ACHN (cell line): ENCODE measurements at places on chromosomes 11 and 22.

DNA sequence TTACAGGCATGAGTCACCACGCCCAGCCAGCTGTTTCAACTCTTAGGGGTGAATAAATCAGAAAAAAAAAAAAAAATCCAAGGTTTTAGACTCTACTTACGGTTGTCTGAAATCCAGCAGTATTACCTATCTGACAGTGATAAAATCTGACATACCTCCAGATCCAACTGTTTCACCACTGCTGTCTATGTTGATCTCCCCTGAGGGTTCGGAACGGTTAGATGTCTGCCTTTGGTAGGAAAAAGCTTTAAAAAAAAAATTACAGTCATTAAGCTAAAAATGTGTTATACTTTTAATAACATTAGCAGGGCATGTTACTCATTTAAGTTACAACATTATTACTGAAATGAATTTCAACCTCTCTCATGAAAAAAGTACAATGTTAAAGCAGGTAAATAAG lies 21.1 kb downstream of the NCAPD3 start:
- no peak for DNase-seq

DNA sequence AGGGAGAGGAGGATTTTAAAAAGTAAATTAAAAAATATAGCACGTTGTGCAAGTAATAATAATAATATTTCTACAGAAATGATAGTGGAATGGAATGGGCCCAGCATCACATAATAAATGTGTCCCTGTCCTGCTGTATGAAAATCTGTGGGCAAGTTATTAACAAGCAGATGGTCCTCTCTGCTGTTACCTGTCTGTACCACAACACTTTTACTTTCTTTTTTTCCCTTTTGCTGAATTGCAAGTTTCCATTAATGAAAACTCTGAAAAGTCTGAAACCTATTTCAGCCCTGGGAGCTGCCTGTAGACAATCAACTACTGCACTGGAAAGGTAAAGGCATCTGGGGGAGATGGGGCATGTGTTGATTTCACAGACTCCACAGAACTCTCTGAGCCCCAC lies 937.1 kb downstream of the OPCML start:
- DNase-seq, result no peak

DNA sequence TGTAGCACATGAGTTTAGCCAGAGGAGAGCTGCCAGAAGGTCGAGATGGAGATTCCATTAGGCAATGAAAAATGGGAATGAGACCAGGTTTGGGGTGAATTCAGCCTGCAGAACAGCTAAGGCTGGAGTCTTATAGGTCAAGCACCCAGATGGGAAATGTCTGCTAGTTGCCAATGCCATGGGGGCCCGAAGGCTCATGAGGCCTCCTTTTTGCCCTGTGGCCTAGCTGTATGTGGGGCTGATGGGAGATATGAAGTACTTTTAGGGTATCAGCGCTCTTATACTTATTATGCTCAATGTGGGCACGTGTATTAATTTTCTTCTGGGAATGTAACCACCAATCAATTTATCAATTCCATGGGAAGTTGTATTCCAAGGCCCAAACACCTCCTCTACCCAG lies 8.7 kb downstream of the PPFIBP2 start:
- DNase-seq, result no peak

GRCh38 chr11:43708776-43709175 lies 28.2 kb downstream of the HSD17B12 start:
- peak; percentile 2 for DNase-seq

DNA sequence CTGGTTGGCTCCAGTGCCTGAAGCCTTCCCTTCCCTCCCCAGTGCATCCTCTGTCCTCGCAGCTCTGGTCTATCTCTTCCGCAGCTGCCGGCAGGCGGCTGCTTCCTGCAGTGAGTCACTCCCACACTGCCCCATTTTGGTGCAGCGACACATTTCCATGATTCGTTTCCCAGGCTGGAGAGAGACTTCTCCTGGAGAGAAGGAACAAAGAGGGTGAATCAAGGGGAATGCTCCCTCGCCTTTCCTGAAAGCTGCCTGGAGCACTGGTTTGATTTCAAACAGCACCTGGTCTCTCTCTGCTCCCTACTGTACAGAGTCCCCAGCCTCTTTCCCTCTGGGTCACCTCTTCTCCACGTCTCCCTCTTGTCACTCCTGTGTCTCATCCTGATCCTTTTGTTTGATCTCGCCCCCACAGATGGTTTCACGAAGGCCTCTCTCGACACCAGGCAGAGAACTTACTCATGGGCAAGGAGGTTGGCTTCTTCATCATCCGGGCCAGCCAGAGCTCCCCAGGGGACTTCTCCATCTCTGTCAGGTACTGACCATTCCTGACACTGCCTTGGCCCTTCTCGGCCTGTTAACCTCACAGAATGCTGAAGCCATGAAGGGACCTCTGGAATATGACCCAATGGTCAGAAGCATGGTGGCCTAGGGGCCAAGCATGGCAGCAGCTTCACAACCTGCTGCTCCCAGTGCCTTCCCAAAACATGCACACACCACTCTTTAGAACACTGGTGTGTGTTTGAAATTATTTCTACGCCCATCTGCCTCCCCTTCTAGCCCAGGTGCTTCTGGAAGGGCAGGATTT lies at the start of gene TMA7B:
TMA7B (plus strand) TSS at position 758 of the 808 bp plus-strand sequence. CDS start 3,978 bp downstream, outside the sequence.
- peak; percentile 28 for DNase-seq

GRCh38 chr22:19895160-19895849 lies 40.6 kb upstream of the GNB1L start:
- DNase-seq, result no peak

DNA sequence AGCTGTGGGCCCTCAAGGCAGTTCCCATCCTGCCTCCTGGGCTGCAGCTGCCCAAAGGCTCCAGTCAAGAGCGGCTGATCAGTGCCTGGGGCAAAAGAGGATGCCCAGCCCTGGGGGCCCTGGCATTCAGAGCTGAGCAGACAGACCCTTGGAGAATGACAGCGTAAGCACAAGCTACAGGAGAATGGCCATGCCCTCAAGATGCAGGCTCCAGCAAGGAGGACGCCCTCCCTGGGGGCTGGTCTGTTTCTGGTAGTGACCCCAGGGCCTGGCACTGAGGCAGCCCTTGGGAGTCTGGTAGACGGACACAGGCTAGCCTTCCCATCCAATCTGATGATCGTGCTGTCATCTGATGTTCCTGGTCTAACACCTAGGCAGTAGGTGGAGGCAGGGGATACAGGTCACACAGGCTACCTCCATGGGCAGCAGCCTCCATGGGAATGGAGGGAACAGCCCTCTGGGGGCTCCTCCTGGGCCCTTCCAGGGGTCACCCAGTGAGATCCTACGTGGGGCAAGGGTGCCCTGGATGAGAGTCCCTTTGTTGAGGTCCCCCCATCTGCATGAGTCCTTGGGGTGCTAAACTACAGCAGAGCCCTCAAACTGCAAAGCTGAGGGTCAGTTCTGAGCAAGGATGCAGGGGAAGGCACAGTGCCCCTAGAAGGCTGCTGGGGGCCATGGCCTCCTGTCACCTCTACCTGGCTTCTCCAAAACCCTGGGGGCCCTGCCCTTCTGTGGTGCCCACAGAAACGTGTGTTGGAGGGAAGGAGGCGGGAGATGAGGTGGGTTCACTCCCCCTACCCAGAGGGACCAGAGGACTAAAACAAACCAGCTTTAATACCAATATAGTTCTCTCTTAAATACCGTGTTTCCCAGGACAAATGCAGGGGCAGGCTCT lies 10.2 kb upstream of the SF1 start:
- DNase-seq, result no peak

GRCh38 chr11:64071849-64072248 lies 36.1 kb downstream of the FLRT1 start:
- no peak for DNase-seq

DNA sequence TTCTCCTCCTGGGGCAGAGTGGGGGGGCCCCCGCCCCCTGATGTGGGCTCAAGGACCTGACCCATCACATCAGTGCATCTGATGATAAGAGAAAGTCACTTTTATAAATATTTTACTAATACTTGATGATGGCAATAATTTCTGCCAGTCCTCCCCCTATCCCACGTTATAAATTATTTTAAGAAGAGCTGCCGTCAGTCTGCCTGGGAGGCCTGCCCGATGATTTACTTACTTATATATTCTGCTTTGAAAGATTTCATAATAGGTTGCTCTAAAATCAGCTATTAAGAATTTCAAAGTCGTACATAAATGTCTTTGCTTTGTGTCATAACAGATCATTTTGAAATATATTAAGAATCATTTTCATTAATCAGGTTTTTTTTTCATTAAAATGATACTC lies 58.8 kb downstream of the MYO18B start:
- no peak for DNase-seq
